ENCODE measurements at places on chromosomes 1 and 21. TPM values are rescaled to one million over a fixed set of nuclear protein-coding genes. Genes with fewer than 3 reads are reported as not detected.

CNN3 gene
- 156 TPM for total RNA-seq

BARHL2 gene
- not detected for total RNA-seq

GJC2 gene
- 0.64 TPM for total RNA-seq

TMEM81 gene
- 1.7 TPM for total RNA-seq

SIPA1L2 gene
- 50.2 TPM for total RNA-seq

- no peak for DNase-seq
Measured at GRCh38 chr1:59125676-59126320, 171.1 kb upstream of the FGGY start.

DNA sequence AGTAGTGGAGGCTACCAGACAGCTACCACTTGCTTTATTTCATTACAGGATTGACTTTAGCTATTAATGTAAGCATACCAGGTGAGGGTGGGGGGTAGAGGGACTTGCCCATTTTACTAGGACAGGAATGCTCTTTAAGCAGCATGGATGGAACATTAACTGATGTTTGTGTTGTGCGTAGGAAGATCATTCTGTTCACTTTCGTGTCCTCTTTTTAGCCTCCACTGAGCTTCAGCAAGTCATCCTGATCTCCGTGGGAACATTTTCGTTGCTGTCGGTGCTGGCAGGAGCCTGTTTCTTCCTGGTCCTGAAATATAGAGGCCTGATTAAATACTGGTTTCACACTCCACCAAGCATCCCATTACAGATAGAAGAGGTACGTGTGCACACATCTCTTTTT, 29.3 kb downstream of the IFNGR2 start:
- DNase-seq: no peak

DNA sequence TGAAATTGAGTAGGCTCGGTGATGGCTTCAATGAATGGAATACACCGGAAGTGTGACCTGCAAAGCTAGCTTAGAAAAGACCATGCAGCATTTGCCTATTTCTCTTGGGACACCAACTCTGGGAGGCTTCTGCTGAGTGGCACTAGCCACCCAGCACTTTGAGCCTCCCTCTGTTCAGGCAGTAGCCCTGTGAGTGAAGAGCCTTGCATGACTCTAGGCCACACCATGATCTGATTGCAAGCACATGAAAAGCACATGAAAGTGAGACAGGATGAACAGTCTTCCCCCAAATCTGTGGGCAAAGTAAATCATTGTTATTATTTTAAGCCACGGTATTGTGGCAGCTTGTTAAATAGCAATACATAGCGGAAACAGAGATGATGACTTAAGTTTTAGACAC, 2.8 kb downstream of the CD48 start:
- DNase-seq: no peak

DNA sequence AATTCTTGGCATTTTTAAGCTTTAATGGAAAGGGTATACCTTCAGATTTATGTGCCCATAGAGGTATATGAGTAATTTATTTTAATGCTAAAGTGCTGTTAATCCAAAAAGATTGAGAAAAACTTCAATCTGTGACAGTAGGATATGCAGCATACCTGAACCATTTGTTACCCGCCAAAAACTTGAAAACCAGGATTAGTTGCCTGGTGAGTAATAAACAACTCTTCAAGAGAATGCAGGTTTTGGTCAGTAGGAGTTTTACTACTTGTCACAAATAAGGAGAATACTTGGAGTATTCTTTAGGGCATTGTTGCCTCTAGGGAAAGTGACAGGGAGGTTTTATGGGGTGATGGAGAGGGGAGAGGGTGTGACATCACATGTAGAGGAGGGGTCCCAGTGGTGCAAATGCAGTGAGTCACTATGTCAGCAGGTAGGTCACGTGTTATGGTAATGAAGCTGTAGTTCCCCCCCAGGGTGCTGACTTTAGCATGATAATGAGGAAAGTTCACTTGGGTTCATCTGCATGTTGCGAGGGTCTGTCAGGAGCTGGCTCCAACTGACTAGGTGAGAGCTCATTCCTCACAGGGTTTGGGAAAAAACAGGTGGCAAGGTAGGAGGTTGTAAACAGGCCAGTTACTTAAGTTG, 23.1 kb downstream of the USP25 start:
- no peak for DNase-seq

GRCh38 chr1:14786109-14786675, 187.7 kb downstream of the KAZN start:
- no peak for DNase-seq

GRCh38 chr21:27953340-27954045, 986.6 kb upstream of the ADAMTS5 start:
- DNase-seq: no peak

DNA sequence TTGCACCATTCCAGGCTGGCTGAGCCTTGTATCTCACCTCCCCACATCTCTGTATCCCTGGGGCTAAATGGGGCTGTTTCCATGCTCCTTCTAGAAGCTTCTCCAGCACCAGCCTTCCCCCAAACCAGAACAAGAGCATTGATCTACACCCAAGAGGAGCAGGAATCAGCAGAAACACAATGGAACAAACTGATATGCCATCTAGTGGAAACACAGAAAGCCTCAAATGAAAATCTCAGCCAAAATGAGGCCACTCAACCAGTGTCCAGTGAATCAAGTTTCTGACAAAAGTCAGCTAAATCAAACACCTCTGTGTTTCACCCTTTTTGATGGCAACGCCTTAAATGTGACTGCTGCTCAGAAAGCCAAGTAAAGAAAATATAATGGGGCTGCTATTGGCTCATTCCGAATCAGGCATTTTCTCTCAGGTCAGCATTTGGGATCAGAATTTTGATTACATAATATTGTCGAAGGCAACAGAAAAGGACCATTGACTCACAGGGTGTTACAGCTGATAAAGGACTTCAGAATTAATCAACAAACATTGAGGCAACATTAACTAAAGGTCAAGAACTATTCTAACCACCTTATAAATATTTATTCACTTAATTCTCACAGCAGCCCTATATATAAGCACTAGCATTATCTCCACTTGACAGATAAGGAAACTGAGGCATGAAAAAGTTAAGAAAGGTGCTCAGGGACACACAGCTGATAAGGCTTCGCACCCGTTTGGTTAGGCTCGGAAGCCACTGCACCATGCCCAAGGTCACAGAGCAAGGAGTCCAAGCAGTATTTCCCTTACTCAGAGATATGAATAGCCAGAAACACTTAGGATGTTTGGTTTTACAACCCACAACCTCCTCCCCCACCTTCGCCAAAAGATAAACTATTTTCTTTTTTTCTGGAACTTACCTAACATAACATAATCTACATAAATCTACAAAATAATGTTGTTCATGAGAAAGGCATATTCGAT, 85.8 kb upstream of the KCNJ15 start:
- no peak for DNase-seq

DNA sequence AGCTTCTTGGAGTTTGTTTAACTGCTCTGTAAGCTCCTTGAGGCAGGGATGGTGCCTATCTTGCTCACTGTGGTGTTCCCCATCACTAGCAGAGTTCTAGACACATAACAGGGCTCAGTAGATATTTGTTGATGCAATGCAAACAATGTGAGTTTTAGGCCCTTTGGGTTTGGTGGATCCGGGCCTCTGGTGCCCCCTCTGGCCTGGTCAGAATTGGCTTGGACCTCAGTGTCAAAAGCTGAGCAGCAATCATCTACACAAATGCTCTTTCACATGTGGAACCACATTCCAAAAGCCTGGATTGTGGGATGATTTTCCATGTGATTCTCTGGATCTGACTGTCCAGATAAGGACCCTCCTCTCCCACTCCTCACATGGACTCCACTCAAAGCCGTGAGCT, 53.4 kb upstream of the BCAR3 start:
- DNase-seq: no peak

- DNase-seq: no peak
Measured at GRCh38 chr1:153795330-153795837, 20.2 kb downstream of the SLC27A3 start.

GRCh38 chr1:58941471-58942289, 157.8 kb upstream of the JUN start:
- no peak for DNase-seq

DNA sequence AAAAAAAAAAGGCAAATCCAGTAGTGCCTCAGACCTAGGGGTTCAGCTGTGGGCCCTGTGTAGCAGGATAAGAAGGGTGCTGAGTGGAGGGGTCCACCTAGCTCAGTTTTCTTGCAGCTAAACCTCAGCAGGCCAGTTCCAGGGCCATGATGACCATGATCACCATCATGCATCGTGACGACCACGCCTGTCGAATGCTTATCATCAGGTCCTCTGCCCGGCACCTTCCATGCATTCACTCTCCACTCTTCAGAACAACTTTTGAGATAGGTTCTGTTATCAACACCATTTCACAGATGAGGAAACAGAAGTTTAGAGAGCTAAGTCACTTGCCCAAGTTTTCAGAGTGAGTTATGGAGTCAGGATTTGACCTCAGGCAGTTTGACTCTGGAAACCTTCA, 54.9 kb downstream of the ACBD3 start:
- no peak for DNase-seq

- DNase-seq: no peak
Measured at GRCh38 chr21:24895885-24896734, 711.2 kb downstream of the MRPL39 start.

- no peak for DNase-seq
Measured at GRCh38 chr1:209672705-209673630, 2.2 kb upstream of the G0S2 start.

DNA sequence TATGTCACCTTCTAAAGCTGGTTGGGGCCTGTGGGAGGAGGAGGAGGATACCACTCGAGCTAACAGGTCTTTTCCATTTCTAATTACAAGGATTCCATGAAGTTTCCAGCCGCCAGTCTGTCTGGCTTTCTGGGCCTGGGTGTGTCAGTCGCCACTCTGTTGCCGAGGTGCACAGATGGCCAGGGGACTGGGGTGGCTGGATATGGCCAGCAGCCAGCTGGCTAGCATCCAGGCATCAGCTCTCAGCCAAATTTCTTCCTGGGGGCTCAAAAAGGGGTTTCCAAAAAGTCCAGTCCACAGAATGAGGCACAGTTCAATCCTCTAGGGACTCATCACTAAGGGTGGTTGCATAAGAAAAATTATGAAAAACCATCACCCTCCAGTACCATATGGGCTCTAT, 32.4 kb downstream of the ITPKB start:
- DNase-seq: no peak

DNA sequence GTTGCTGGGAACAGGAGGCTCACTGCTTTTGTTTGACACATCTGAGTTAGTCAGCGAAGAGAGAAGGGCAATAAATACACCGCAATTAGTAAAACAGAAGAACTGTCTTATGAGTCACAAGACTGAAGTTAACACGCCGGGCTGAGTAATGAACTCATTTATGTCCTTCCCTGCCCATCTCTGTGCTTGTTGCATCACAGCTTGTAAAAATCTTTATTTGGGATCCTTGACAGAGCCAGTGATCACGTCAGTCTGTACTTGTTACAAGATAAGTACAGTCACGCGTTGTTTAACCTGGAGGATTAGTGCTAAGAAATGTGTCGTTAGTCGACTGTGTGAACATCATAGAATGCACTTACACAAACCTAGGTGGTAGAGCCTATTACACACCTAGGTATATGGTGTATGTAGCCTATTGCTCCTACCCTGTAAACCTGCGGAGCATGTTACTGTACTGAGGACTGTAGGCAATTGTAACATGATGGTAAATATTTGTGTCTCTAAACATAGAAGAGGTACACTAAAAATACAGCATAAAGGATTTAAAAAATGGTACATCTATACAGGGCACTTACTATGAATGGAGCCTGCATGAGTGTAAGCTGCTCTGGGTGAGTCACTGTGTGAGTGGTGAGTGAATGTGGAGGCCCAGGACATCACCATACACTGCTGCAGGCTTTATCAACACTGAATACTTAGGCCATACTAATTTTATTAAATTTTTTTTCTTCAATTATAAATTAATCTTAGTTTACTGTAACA, 272.2 kb downstream of the TNR start:
- DNase-seq: no peak

DNA sequence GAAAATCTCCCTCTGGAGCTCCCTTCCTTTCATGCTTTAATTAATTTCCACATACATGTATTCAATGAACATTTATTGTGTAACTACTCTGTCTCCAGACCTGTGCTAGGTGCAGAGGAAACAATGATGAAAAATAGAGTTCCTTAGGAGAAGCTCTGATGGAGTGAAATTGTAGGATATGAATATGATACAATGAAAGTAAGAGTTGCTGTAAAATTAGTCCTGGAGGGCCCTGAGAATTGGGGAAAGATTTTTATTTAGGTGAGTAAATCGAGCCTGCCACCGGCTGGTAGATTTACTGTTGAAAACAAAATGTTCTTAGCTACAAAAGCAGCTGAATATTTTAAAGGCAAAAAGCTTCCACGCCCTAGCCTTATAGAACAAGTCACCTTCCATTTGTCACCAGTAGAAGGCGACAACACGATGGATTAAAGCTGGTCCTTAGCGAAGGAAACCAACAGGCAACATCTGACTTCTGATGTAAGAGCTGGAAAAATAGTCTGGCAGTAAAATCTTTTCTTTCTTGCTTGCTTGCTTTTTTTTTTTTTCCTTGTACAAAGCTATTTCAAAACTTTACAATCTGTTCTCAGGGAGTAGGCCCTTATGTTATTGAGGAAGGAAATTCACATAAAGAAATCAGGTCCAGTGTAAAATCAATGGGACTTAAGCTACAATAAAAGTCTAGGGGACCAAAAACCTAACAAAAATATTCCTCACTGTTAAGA, 82.0 kb upstream of the ROR1 start:
- DNase-seq: no peak

DNA sequence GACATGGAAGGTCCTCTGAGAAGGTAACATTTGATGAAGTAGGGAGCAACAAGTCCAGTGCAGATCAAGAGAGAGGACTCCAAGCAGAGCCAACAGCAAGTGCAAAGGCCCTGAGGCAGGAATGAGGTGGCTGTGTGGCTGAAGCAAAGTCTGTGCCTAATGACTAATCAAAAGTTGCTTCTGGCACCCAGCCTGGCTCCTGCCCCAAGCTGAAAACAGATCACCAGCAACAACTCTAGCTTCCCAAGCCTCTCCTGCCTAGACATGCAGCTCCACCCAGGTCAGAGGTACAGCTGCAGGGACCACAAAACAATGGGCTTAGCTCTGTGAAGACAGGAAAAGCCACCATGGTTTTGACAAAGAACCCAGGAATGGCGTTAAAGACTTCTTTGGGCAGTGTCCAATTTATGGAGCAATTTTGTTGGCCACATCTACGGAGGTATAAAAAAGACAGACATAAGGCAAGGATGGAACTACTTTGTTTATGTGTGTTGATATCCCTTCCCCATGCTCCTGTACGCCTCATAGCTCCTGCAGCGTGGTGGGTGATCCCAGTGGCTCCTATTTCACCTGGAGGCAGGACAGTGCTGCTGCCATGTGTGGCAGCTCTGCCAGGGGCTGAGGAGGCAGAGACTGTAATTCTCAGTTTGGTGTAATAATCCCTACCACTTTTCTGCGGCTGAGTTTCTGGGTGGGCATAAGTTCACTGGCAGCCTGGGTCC, 26.4 kb upstream of the IGSF3 start:
- peak; percentile 6 for DNase-seq

Measured in esophagus squamous epithelium (tissue), 5 donors.